ENCODE measurements at places on chromosomes 1 and 21. TPM values are rescaled to one million over a fixed set of nuclear protein-coding genes. Genes with fewer than 3 reads are reported as not detected.

DNA sequence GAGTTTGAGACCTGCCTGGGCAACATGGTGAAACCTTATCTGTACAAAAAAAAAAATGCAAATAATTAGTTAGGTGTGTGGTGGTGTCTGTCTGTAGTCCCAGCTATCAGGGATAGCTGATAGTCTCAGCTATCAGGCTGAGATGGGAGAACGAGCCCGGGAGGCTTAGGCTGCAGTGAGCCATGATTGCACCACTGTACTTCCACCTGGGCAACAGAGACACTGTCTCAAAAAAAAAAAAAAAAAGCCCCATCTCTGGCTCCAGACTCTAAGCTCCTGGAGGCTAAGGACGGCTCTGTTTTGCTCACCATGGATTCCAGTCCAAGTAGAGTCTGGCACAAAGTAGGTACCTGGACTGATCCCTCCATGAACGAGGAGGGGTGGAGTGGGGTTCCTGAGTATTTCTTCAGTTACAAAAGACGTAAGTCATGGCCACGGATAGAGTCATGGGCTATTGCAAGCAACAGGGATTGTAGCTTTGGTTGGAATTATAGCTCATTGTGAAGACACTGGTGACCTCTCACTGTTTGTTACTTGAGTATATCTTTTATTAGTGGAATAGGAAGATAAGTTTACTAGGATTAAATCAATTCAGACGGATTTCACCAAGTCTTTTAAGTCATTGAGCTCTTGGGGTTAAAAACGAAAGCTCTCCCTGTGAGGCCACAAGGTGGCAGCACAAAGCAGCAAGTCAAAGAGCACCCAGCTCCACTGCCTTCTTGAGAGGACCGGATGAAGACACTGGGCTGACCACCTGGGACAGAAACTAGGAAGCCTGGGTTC lies 35.6 kb upstream of the TMEM61 start:
- DNase-seq, result peak; percentile 72

- no peak for DNase-seq
Measured at GRCh38 chr1:6035303-6035702, 10.4 kb upstream of the KCNAB2 start.

DNA sequence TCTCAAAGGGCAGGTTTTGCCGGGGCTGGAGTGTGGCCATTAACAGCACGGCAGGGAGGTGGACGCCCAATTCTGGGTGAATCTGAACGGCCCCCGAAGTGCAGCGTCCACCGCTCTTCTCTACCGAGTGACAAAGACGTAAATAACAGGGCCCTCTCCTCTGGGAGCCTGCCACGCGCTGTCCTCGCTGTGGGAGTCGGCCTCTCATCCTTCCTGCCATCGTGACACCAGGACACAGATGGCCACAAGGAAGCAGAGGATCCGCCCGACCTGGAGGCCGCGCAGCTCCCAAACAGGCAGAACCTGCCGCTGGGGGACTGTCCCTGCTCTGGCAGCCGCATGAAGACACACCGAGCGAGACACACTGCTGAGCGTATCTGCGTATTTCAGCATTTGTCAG lies 12.1 kb upstream of the CDK11B start:
- peak; percentile 39 for DNase-seq

DNA sequence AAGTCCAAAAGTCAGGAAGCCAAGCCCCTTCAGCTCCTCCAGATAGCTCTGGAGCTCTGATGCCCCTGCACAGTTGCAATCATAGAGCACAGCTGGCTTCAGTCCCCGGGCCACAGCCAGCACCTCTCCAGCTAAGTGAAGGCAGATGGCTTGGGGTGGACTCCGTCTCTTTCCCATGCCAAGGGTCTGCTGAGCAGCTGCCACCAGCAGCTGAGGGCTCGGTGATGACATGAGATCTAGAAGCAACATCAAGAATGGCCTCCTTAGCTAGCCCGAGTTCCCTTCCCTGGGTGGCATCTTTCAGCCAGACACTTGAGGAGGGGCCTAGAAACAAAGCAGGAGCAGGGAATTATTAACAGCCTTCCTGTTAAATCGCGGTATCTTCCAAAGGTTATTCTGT lies 973 bp downstream of the C1orf74 start:
- DNase-seq, result no peak

DNA sequence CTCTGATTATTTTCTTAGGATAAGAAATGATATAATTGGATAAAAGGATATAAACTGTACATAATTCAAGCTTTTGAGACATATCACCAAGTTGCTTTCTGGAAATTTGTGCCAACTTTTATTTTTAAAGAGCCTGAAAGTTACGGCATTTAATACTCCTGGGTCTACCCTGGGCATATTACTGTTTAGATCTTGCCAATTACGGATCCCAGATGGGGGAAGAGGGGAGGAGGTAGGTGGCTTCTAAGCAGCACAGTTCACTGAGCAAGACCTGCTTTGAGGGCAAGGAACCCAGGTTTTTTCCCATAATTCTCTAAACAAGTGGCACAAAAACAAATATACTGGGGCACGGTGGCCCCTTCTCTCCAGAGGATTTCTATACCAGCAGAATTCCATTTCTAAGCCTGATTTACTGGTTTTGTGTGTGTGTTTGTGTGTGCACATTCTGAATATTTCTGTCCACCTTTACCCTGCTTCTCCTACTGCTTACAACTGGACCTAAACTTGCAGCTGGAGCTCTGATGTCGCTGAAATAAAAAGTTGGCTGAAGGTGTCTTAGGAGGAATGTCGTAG lies 76.7 kb downstream of the LAMC2 start:
- DNase-seq, result no peak

- no peak for DNase-seq
Measured at GRCh38 chr1:216937491-216937890, 214.3 kb upstream of the ESRRG start.

GRCh38 chr1:237492359-237492758 lies 398.4 kb downstream of the ZP4 start:
- DNase-seq, result no peak

DNA sequence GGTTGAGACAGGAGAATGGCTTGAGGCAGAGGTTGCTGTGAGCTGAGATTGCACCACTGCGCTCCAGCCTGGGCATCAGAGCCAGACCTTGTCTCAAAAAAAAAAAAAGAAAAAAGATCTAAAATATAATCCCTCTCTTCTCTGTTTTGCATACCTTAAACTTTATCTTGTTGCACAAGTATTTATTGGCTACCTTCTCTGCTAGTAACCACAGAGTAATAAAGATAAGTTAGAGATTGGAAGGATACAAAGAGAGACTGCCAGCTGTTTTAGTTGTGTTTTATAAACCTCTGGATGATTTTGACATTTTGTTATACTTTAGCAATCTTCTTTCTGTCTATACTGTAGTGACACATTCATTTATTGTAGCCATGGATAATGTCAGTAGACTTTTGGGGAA lies 27.7 kb downstream of the AGO3 start:
- no peak for DNase-seq

- DNase-seq, result peak; percentile 89
Measured at GRCh38 chr1:47333922-47334764, 553 bp downstream of the CMPK1 start.

Gene OR2T12
- total RNA-seq, result not detected

Gene OR10J1
- not detected for total RNA-seq

Gene C21orf58
- 11.9 TPM for total RNA-seq

Gene ADGRL4
- 5.3 TPM for total RNA-seq

Gene PLCH2
- 1.9 TPM for total RNA-seq

Gene LCE2B
- not detected for total RNA-seq

All from mucosa of descending colon (tissue), 3 donors.